Caudate nucleus (tissue), 63 donors: ENCODE measurements at places on chromosomes 4 and X.

DNA sequence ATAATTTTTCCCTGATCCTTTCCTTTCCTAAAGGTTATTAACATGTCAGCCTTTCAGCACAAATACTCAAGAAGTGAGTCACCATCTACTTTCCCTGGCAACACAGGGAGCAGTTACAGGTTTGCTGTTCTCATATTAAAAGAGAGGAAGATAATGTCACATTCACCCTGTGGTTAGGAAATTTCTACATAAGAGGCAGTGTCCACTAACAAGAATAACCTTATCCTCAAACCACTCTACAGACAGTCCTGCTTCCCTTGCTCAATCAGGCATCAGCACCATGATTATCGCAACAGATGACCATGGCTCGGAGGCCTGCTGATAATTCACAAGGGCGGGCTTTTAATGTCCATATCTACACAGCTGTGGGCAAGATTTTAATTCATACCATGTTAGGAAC is 30.9 kb downstream of the RNF150 start:
- DNase-seq: no peak

- no peak for DNase-seq
Observed at GRCh38 chr4:184361443-184361842, 112.9 kb downstream of the IRF2 start.

GRCh38 chr4:83340692-83341343 is 6.2 kb upstream of the HPSE start:
- no peak for DNase-seq

DNA sequence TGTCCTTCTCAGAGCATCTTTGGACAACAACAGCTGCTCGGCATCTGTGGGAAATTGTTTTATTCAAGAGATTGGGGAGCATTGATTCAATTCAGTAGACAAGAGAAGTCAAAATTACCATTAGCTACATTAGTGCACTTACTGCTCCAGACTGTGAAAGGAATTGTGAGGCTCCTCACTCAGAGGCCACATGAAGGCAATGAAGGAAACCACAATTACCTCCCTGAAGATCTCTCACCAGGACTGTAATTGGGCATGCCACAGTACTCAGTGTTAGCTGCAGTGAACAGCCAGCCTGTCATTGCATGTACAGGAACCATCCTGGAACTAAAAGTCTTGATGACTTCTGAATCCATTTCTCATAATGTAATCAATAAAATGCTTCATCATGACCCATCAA is 144.8 kb downstream of the PPA2 start:
- DNase-seq: no peak

GRCh38 chr4:77146186-77147078 is 10.6 kb upstream of the CCNG2 start:
- no peak for DNase-seq

- DNase-seq: no peak
Observed at GRCh38 chr4:95256108-95256835, 292.5 kb downstream of the UNC5C start.

DNA sequence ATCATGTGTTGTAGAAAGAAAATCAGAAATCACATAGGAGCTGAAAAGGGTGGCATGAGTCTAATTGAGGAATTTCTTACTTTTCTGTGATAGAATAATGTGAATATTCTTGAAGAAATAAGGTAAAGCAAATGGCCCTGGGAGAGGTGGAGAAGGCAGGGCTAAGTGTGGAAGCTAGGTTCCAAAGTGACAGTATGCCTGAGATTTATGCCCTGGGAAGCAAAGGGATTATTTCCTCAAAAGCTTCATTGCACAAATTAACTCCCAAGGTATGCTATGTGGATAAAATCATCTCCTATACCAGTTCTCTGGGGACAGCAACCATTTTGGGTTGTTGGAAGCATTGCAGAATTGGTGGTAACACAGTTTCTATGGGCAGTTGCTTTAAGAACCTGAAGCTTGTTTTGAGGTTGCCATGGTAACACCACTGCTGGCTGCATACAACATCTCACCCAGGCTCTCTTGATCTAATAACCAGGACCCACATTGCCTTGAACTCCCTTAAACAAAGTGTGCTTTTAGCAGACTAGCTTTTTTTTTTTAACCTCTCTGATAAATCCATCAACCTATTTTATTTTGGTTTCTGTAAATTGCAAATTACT is 21.0 kb downstream of the MAOA start:
- DNase-seq: no peak

DNA sequence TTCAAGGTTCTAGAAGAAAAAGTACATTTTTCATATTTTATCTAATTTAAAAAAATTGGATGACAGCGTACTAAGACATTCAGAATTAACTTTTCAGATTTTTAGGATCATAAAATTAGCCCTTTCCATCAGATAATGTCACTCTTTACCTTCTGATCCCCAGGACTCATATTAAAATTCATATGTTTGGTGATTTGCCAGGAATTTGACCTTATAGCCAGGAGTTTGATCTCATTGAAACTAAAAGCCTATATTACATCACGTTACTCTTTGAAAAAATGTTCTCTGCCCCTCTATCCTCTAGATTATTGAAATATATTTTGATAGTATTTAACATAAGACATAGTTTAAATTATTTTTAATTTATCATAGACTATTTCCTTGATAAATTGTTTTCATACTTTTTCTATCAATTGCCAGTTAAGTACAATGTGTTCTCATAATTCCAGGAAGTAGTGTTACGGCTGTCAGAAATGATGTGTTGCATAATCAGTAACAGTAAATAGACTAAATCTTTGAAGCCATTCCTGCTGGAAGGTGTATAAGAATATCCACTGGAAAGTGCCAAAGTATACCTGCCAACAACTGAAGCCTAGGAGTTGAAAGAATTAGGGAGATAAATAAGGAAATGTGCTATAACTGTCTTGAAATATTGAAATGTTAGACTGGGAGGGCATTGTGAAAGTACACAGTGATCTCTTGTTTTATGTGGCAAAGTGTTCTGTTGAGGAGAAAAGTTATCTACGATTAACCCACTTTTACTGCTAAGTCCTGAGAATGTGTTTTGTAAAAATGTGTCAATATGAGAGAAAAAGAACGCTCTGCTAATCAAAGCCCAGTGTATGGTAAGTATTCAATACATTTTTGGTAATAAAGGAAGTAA is 32.9 kb upstream of the PDGFC start:
- no peak for DNase-seq

DNA sequence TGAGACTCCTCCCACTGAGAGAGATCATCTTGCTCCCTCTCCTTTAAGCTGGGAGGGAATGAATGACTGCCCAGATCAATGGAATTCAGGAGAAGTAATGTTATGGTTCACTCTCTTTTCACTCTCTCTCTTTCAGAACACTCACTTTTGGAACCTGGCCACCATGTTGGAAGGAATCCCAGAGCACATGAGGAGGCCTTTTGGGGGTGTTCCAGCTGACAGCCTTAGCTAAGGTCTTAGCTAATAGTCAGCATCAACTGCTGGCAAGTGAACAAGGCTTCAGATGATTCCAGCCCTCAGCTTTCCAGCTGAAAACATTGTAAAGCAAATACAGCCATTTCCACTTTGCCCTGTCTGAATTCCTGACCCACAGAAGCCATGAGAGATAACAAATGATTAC is 124.0 kb upstream of the CLNK start:
- peak; percentile 59 for DNase-seq

DNA sequence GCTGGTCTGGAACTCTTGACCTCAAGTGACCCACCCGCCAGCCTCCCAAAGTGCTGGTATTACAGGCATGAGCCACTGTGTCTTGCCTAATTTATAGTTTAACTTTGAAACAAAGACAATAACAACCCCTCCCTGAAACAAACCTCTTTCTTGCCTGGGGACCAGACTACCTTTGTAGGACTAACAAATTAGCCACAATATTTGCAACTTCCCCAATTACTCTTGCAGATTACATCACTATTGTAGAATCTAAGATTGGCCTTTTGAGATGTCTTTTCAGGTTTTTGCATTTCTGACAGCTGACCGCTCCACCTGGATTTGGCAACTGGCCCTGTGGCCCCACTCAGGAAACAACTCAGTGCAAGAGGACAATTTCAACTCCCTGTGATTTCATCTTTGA is 84.8 kb downstream of the AKAP4 start:
- DNase-seq: no peak

GRCh38 chrX:43940816-43941474 is 32.2 kb downstream of the NDP start:
- DNase-seq: no peak

DNA sequence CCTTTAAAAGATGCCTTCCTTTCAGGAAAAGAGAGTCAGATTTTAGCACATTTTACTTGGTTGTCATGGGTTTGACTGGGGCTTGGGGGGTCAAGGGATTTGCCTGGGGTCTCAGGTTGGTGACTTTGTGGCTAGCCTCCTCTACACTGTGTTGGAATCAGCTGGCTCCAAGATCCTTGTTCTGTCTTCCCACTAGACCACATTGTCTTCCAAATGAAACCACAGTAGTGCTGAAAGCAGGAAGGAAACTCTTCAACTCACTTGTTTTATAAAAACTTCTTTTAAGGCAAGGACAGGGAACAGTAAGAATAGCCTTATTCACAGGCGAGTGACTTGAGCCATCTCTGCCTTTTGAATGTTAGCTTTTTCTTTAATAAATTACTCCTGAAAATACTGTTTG is 37.0 kb upstream of the OTUD4 start:
- DNase-seq: no peak

DNA sequence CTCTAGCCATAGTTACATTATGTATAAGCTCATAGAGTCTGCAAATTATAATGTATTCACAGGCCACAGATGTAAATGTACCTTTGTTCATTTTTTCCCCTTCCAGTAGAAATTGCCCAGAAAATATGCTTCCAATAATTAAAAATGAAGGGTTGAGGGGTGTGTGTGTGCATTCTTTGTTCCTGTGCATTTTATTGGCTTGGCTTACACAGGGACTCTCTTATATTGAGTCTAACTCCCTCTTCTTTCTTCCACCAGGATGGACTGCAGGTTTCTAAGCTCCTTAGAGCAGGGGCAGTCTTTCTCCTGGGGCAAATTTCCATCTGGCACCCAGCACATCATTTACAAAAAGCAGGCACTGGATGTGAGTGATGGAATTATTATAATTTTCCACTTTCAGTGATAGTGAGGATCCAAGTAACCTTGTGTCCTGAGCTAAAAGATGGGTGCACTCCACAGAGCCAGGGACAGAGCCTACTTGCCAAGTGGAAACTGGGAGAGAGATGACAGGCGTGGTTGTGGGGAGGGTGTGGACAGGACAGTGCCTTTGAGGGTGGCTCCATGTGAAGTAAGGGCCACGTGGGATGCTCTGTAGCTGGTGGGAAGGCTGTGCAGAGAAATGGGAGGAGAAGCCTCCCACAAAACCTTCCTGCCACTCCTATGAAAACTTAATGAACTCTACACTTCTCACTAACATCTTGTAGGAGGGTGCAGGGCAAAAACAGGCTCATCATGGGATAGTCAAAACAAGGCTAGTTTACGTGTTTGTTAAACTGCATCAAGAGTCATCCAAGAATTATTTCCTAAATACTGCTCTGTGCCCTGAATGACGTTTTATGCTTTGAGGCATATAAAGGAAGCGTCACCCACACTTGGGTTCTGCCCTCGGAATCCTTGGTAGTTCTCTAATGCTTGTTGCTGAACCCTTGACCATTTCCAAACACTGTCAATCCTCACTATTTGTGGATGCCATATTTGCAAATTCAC is 16.0 kb downstream of the IGFBP7 start:
- DNase-seq: no peak

- DNase-seq: no peak
Observed at GRCh38 chrX:105723966-105724735, 98.2 kb upstream of the NRK start.

DNA sequence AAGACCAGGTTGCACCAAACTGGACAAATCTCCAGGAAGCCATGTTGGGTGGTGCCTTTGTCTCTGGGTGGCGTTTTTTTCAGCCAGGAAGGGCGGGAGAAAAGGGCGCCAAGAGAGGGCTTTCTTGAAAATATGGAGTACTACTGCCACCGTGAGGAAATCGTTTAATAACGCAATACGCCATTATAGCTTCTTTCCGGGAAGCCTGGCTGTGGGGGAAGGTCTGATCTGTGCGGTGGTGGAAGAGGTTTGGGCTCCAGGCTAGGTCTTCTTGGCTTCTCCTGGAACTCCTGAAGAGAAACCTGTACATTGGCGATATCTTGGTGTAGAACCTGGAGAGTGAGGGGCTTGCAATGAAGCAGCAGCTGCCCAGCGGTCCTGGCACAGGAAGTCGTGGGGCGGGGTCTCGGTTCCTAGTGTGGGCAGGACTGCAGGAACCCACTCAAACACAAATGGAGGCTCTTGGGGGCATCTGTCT is 202.7 kb downstream of the OR13H1 start:
- no peak for DNase-seq

GRCh38 chr4:69816236-69816635 is 43.7 kb downstream of the SULT1E1 start:
- no peak for DNase-seq

- no peak for DNase-seq
Observed at GRCh38 chr4:47852136-47852535, 14.3 kb upstream of the CORIN start.

GRCh38 chrX:68846536-68846935 is 17.7 kb downstream of the EFNB1 start:
- DNase-seq: no peak

GRCh38 chr4:78864405-78865024 is 74.7 kb downstream of the PAQR3 start:
- DNase-seq: no peak

DNA sequence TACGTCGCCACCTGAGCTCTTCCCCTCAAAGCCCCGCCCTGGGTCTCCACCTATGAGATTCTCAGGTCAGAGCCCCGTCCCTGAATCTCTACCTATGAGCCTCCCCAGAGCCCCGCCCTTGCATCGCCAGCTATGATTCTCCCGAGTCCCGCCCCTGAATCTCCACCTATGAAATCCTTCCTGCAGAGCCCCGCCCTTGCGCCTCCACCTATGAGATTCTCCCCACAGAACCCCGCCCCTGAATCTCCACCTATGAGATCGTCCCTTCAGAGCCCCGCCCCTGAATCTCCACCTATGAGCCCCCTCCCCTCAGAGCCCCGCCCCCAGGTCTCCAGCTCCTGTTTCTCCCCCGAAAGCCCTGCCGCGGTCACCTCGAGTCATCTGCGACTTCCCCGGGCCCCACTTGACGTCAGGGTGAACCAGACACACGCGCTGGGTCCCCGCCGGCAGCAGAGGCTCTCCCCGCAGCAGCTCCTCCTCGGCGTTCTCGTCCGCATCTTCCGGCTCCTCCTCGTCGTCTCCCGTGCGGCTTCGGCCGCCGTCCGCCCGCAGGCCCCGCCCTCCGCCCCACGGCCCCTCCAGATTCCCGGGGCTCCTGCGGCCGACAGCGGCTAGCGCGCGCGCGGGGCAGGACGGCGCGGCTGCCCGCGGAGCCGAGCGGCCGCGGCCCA is 393 bp downstream of the GTPBP6 start:
- no peak for DNase-seq

GRCh38 chrX:115344885-115345614 is 55.5 kb downstream of the LUZP4 start:
- peak; percentile 57 for DNase-seq

DNA sequence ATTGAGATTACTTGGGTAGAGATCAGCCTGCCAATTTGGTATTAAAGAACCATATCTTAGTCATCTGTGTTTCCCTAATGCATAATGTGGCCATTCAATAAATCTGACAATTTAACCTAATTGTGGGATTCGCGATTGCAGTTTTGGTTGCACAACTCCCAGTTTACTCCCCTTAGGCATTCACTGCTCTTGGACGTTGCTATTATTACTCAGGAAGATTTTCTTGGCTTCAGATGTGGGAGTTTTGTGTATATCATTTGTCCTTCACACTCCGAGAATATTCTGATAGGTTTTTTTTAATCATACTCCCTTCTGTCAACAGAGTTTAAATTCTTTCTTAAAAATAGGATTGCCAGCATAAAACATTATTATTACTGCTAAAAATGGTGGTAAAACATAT is 22.0 kb upstream of the TRPC3 start:
- DNase-seq: no peak
